ENCODE measurements at places on chromosomes 6 and 20.
A peak's percentile ranks its signal among the peaks of the same experiment; 100 is the strongest.

DNA sequence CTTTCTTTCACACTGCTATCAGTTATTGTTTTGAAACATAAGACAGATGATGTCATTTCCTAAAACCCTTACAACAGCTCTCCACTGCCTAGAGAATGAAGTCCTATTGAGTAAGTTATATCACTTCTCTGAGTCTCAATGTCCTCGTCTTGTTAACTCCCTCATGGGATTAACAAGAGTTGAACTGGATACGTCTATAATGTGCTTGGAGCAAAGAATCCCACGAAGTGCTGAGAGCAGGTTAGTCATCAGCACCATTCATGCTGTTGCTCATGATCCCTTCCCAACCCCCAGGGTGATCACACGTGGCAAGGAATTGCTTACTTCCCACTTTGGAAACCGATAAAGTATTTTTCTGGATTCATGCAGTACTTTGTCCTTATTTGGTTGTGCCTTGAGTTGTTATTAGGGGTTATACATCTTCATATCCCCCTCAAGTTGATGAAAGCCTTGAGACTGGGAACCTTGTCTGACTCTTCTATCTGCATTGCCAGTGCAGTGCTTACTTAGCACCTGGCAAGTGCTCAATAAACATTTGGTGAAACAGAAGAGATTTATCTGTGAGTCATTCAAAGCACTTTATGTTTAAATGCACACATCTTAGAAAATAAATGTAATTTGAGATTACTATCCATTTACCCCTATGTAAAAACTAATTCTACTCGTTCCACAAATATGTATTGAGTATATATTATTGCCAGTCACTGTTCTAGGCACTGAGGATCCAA, 487.5 kb downstream of the EPM2A start:
- H3K4me1 ChIP-seq = no peaks in the 10 kb centered on the region
- no peak overlapping the region for H3K4me3 ChIP-seq

DNA sequence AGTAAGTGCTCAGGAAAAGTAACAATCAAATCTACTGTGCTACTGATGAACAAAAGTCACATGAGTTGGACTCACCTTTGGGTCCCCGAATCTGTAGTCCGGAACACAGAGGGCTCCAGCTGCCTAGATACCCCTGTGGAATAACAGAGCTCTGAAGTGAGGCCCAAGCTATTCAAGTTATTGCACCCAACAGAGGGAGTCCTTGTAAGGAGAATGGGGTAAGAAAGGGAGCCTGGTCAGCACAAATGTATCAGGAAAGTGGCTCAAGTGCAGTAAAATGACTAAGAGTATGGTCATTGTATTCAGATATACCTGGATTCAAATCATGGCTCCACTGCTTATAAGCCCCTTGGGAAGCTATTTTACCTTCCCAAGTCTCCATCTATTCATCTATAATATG, 20.9 kb downstream of the EDN1 start:
- H3K27me3 ChIP-seq = no peaks in the 10 kb centered on the region
- no peak overlapping the region for H3K4me3 ChIP-seq
- no peaks in the 10 kb centered on the region for H3K36me3 ChIP-seq

- no peak overlapping the region for H3K27ac ChIP-seq
- H3K4me1 ChIP-seq = no peaks in the 10 kb centered on the region
- H3K36me3 ChIP-seq = no peaks in the 10 kb centered on the region
- peaks cover 4% of the 10 kb centered on the region for H3K27me3 ChIP-seq
- H3K4me3 ChIP-seq = no peak overlapping the region
Observed at GRCh38 chr20:57996465-57996864, 232.0 kb downstream of the ANKRD60 start.

DNA sequence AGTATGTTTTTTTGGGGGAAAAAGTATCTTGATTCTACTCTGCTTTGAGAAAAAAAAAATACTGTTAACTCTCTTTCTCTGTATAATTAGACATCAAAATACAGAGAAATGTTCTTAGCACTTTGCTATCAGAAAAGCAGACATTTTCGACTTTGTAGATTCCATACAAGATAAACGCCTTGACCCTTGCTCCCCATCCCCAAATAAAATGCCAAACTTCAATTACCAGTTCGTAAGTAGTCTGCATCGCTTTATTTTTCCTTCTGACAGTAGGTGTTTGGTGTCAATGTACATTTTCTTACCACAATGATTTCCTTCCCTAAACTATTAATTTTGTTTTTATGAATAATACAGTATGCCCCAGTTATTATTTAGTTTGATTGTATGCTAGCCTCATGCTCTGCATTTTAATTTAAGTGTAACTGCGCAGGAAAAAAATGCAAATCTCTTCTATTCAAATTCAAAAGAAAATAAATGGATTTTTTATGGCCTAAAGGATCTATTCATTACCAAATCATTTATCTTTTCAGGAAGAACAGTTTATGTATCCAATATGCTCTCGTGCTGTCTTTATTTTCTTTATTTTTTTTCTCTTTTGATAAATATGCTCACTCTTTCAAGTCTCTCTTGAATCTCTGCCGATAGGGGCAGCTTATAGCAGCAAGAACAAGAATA, 84.8 kb upstream of the ZNF217 start:
- H3K27ac ChIP-seq = peak overlapping the region; percentile 79
- peaks cover 35% of the 10 kb centered on the region for H3K4me1 ChIP-seq
- no peaks in the 10 kb centered on the region for H3K36me3 ChIP-seq
- no peaks in the 10 kb centered on the region for H3K27me3 ChIP-seq

DNA sequence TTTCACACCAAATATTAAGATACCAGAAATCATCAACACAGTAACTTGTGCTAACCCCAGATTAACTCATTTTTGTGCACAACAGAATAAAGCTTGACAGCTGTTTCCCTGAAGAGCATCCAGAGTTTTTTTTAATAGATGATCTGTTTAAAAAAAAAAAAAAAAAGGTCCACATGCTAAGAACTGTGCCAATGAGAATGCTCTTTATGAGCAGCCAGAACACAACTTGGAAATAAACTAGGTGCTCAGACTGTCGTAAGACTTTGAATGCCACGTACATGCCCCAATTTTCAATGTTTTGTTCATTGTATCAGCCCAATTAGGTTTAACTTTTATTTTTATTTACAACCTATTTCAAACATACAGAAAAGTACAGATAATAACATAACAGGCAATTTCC, 47.3 kb downstream of the STAU1 start:
- no peak overlapping the region for H3K27ac ChIP-seq
- no peak overlapping the region for H3K4me3 ChIP-seq
- no peaks in the 10 kb centered on the region for H3K27me3 ChIP-seq
- H3K4me1 ChIP-seq = no peaks in the 10 kb centered on the region
